ENCODE measurements at places on chromosomes 7 and 10.

- DNase-seq: no peak
These were observed 71.4 kb downstream of the GTF2IRD1 start for GRCh38 chr7:74525140-74525539.

- no peak for DNase-seq
These were observed 780 bp downstream of the CYP3A5 start for GRCh38 chr7:99679032-99679399.

GRCh38 chr7:45921699-45922519, 837 bp upstream of the IGFBP3 start:
- DNase-seq: no peak

DNA sequence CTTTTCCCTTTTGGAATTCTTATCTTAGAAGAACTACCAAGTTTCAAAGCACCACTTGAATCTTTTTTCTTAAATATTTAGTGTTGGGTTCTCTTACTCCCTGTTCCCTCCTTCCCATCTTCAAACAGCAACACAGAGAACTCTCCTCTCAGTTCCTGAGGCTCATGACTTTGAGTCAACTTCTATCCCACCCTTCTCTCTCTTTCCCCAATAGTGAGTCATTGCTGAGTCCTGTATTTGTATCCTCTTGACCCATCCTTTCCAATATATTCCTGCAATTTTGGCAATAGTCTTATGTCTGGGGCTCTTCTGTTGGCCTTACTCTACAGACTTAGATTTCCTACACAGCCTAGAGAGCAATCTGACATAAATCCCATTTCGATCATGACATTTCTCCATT, 20.8 kb upstream of the JCAD start:
- no peak for DNase-seq

- DNase-seq: no peak
These were observed 135.7 kb downstream of the INHBA start for GRCh38 chr7:41567031-41567730.

DNA sequence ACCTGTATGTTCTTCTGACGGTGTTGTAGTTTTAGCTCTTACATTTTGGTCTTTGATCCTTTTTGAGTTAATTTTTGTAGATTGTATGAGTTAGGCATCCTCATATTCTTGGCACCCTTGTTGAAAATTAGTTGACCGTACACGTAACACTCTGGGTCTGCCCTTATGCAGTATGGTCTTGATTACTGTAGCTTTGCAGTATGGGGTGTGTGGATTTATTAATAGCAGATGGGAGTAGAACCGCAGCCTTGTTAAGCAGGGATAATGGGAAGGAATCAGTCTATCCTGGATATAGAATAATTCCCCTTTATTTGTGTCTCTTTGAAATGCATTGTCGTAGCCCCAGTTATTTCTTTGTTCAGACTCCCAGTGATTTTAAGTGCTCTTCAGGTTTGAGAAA, 95.5 kb downstream of the UBE3C start:
- DNase-seq: no peak

GRCh38 chr10:9992661-9993060, 1025.0 kb upstream of the CELF2 start:
- DNase-seq: no peak

GRCh38 chr10:24722676-24723385, 856 bp downstream of the ARHGAP21 start:
- DNase-seq: no peak

- no peak for DNase-seq
These were observed 133.3 kb downstream of the PFKFB3 start for GRCh38 chr10:6336016-6336415.

DNA sequence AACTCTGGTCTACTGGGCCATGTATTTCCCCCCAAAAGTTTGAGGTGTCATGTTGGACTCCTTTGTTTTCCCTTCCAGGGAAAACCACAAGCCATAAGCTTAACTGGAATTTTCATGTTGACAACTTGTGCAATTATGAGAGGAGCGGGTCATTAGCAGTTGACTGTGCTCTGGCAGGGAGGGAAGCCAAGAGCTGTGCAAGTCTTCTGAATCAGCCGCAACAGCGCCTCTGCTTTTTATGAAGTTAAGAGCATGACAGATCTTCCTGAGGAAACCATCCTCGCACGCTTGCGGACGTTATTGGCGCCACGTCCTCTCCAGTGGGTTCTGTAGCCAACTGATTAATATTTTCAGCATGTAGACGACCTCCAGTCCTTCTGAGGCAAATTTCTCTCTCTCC, 148.7 kb upstream of the MKI67 start:
- DNase-seq: no peak

DNA sequence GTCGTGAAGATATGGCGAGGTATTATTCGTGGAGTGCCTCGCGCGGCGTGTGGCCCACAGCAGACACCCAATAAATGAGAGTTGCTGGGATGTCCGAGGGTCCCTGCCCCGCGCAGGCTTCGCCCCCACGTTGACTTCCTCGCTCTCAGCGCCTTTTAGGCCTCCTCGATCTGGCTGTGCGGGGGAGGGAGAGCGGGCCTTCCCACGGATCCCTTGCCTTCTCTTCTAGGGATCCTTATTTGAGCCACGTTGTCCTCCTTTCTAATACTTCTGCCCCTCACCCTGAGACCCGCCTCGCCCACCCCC, 660 bp downstream of the VCL start:
- DNase-seq: no peak

- no peak for DNase-seq
These were observed 534.0 kb upstream of the FOXK1 start for GRCh38 chr7:4147926-4148620.

DNA sequence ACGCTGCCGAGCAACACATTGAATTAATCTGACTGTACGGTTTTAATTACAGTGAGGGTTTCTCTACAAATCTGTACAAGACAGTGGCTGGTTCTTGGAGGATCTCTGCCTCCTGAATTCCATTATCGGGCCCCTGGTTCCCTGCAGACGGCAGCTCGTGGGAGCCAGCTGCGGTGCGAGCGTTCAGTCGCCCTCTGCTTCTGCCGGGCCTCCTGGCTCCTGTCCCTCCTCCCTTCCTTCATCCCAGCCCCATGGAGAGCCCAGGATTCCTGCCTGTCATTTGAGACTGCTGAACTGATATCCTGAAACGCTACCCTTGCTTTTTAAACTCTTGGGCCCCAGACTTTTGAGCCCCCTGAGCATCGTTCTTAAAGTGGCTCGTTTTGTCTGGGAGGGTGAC, 6.6 kb upstream of the DLX6 start:
- DNase-seq: no peak

DNA sequence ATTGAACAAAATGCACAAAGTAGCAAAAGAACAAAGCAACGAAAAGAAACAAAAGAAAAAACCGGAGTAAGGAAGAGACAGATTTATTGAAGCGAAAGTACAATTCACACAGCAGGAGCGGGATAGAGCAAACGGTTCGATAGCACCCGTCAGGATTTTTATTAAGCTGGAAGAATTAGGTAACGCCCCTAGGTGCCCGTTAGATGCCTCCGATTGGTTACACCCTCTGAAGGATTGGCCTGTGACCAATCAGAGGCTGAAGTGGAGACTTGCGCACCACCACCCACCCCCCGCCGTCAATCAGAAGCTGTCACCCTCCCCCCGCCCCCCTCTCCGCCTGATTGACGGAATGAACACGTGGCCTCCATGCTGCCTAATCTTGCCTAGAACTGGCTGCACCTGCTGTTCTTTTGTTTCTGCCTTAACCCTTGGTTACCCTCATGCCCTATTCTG, 16.8 kb downstream of the OCM2 start:
- no peak for DNase-seq

DNA sequence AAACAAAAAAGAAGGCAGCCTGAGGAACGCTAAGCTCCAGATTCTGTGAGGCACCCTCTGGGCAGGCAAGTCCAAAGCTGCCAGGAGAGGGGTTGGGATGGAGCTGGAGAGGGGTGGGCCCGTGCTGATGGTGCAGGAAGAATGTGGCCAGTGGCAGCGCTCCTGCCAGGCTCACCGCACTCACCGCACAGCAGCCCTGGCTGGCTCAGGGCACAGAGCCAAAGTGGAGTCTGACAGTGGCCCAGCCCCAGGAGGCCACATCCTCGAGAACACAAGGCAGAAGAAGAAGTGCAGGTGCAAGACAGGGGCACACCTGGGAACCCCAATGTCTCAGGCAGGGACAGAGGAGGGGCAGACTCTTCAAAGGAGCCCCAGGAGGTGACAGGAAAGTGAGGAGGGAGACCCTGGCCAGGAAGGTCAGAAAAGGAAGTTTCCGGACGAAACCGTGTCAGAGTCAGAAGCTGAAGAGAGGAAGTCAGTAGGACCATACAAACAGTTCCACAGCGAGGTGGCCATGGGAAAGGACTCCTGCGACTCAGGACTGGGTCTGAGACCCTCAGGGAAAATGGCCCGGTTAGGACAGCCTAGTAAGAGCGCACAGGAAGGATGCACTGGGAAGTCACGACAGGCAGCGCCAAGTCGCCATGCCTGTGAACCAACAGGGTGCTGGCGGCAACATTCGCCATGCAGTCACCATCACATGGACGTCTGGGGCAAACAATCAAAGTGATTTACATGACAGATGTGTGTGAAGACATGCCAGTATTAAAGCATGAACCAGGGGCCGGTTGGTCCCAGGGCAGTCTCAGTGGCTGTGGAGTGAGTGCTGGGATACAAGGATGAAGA, 54.4 kb downstream of the COBL start:
- DNase-seq: no peak

DNA sequence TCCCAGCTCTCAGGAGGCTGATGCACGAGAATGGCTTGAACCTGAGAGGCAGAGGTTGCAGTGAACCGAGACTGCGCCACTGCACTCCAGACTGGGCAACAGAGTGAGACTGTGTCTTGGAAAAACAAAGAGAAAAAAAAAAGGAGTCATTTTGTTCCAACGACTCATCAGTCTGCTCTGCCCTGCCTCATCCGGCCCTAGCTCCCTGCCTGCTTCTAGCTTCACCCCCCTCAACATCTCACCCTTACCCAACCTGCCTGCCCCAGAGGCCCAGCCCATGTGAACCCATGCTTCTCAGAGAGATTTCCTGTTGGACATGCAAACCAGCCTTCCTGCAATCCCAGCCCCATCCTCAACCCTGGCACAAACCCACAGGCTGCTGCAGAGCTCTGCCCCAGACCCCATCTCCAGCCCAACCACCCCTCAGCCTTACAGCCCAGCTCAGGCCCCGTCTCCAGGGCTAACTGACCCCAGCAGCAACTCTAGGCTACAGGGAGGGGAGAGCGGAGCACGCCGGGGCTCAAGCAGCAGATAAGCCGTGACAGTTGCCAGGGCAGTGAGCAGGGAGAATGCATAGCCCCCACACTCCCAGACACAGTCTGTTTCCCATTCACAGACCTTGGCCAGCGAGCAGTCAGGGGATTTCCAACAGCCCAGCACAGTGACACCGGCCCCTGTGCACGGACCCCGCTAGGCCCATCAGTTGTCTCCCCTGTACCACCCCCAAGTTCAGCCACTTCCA, 86.0 kb upstream of the KCTD7 start:
- no peak for DNase-seq

DNA sequence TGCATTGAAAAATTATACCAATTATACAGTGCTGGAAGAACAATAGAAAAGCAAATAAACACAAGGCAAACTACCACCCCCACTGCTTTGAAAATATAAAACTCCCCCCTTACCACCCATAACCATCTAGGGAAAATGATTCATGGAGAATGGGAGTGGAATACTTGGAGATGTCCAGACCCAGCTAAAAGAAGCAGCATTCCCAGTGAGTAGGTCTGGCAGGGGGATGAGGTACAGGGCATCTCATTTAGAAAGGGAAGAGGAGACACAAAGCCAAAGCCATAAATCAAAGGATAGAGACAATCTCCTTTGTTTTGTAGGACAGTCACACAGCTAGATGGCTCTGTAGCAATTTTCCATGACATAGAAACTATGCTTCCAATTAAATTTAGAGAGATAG, 36.0 kb upstream of the DGKI start:
- DNase-seq: no peak

- no peak for DNase-seq
These were observed 31.4 kb upstream of the DLX6 start for GRCh38 chr7:96973986-96974385.

DNA sequence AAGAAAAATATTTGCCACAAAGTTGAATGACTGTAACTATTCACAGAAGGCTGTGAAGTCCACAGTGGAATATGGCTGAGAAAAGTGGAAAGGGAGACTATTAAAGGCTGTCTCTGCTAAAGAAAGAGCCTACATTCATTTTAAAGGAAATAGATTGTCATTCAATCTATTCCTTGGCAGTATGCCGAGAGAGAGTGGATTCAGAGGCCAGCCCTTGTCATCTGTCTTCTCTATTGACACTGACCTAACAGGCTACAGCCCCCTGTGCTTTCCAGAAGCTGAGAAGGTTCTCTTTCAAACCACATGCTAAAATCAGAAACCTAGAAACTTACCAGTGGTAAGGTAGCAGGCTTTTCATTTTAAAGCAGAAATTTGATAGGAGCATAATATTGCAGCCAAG, 12.1 kb downstream of the ODAD2 start:
- no peak for DNase-seq

DNA sequence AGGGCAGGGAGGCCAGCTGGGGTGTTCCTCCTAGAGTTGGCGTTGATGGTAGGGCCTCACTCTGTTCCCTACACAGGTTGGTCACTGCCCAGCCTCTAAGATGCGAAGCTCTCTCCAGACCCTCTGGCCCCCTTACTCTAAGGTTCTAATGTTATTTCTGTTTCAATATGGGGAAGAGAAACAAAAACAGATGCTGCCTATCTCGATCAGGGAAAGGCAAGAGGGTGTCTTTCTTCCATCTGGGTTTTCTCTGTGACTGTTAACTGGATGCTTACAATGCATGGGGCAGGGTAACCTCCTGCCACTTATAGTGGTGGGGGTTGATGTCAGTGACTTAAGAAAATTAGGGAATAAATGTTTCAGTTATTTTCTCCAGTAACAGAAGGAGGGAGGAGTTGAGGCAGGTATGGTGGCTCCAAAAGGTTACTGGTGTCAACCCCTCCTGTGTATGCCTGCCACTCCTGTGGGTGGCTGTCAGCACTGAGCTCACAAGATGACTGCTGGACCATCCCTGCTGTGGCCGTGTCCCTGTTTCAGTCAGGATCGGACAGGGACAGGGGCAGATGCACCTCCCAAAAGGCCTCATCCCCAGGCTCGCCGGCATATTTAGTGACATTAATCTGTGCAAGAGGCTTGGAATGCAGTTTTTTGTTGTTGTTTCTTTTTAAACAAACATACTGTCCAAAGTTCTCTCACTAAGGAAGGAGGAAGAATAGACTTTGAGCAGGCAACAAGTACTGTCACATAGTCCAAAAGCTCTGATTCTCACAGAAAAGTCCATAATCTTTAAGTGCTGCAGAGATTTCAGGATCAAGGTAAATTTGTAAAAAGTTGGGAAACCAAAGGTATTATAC, 39.6 kb upstream of the SYPL1 start:
- DNase-seq: no peak
